ENCODE measurements at places on chromosomes 11 and 22.

DNA sequence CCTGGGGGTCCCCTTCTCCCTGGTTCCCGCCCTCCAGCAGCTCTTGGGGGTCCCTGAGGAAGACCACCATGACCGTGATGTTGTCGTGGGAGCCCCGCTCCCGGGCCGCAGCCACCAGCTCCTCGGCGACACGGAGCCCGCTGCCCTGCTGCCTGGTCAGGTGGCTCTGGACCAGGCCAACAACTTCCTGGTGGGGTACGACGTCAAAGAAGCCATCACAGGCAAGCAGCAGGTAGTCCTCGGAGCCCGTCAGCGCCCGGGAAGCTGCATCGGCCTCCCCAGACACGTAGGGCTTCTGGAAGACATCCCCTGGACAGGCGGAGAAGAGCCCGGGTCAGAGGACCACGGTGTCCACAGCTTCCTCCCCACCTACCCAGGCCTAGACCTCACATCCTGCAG lies 29.5 kb downstream of the PPM1F start:
- no peak for DNase-seq

DNA sequence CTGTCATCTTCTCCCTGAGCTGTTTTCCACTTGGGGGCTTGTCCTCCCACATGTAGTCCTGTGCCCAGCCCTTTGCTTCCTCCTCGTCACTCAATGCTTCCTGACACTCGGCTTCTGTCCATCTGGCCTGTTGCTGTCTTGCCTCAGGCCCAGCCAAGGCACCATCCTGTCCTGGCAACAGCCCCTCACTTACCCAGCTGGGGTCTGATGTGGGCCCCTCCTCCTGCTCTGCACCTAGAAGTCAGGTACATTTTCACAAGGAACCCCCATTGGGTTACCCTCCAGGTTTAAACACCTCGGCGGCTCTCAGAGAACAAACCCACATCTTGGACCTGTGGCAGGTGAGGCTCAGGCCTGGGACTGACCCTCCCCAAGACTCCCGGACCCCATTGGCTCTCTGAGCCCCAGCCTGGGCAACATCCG lies 784.8 kb downstream of the TBC1D22A start:
- DNase-seq, result no peak

DNA sequence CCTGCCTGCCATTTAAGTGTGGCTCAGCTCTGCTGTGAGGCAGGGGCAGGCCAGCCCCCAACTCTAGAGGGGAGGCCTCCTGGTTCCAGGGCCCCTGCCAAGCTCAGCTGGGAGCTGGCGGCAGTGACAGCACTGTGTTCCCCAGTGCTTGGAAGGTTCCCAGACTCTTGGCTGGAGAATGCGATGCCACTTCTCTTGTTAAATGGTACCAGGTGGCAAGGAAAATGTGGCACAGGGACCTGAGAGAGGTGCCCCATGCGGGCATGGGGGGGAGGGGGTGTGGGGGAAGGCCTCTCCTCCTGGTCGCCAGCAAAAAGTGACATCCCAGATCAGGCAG lies 8.4 kb upstream of the TNFRSF13C start:
- no peak for DNase-seq

DNA sequence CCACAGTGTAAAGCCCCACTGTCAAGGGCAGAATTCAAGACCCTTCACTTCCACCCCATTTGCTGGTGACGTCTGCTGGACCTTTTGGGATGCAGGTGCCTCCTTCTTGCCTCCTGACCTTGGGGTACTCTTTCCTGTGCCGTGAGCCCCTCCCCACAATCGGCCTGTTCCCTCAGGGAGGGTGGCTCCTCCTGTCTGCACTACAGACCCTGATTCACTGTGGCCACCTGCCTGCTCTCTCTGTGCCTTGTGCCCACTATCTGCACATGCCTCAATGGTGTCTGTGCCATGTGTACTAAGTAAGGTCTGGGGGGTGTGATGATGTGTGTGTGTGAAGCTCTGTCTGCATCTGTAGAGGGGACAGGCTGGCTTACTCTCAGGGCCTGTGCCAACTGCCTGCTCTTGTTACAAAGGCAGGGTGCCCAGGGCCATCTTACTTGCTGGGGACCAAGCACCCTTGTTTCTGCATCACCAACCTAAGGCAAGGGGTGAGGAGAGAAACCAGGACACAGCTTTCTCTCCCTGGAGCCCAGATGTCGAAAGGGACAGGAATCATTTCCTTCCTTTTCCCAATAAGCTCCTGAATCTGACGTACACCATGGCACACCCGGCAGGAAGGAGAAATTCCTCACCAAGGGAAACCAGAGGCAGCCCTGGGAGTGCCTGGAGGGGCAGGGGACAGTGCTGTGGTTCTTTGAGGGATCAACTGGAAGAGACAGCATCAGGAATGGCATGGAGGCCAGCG lies 3.7 kb downstream of the PPM1F start:
- no peak for DNase-seq
